HFF-Myc (cell line): ENCODE measurements at places on chromosomes 7 and 10.
A peak's percentile ranks its signal among the peaks of the same experiment; 100 is the strongest.

DNA sequence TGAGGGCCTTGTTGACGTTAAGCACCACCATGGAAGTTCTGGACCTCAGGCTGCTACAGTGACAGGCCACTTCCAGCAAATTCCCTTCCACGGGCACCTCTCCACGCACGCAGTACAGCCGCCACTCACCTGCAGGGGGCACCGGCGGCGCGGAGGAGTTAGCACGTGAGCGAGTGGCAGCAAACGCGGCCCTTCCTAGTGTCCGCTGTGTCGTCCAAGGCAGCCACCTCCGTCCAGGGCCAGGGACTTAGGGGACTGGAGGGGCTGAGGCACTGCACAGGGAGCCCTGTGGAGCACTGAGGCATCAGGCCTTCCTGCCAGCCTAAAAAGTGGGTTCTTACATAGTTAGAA, 164.4 kb downstream of the SVIL start:
- no peak for DNase-seq

- DNase-seq: no peak
These were observed 97.3 kb downstream of the BTRC start for GRCh38 chr10:101451261-101451660.

GRCh38 chr7:23333671-23334246, 34.6 kb downstream of the MALSU1 start:
- peak; percentile 36 for DNase-seq

GRCh38 chr10:82394122-82394521, 519.1 kb downstream of the NRG3 start:
- DNase-seq: no peak

- no peak for DNase-seq
These were observed 1.8 kb downstream of the SUFU start for GRCh38 chr10:102505462-102506115.

GRCh38 chr7:40526951-40527715, 392.3 kb downstream of the SUGCT start:
- DNase-seq: no peak

DNA sequence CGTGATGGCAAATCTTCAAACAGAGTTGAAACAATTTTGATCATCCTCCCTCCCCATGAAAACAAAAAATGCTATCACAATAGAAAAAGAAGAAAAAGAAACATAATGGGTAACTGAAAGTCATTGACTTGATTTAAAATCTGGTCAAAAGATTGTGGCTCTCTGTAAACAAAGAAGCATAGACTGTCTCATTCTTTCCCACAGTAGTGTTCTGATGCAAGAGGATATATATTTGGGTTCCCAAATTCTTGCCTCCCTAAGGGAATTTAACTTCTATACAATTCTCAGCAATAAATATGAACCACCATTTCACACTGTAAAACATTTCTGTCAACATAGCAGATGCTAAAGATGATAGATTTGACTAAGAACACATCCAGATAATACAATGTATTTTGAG, 32.8 kb upstream of the MEOX2 start:
- DNase-seq: no peak

DNA sequence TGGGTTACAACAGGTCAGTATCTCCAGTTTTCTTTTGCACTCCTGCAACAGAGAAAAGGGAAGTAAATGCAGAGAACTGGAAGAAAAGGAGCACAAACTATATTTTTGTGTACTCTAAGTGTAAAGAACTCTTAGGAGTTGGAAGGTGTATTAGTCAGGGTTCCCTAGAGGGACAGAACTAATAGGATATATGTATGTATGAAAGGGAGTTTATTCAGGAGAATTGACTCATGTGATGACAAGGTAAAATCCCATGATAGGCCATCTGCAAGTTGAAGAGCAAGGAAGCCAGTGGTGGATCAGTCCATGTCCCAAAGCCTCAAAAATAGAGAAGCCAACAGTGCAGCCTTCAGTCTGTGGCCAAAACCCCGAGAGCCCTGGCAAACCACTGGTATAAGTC, 22.6 kb upstream of the RAB18 start:
- no peak for DNase-seq
